ENCODE measurements at places on chromosomes 7 and 10.

DNA sequence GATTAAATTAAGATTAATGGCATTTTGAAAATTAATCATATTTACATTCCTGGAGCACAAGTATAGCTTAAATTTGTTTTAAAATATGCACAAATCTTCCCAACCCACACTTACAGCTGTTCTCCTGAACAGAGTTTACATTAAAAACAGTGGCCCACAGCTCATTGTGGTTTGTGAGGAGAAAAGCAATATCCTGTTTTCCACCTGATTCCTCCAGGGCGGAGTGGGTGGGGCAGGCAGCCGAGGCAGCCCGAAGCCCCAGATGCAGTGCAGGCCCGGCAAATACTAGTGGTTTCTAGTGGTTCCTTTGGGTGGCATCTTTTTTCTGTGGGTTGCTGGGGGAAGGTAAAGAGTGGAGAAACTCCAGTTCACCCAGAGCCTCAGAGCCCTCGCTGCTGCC lies 280.8 kb downstream of the ARHGAP12 start:
- no peak for DNase-seq

GRCh38 chr10:122140461-122140902 lies 130.6 kb upstream of the BTBD16 start:
- no peak for DNase-seq

- DNase-seq, result no peak
Observed at GRCh38 chr10:48455392-48456151, 149.1 kb downstream of the MAPK8 start.

DNA sequence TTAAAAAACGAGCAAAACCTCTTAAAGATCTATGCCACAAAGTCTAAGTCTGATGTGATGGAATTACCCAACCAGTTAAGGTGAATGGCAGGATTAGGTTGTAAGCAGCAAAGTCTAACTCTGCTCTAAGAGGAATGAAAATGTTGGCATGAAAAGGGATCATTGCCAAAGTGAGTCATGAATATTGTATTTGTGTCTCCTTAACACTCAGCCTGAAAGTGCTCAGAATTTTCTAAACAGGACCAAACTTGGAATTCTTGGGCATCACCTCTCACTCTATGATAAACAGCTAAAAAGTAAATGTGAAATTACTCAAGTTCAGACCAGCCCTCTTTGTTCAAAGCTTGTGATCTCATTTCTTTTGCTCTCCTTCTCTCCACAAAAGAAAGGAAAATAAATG lies 27.0 kb downstream of the PPP1R3A start:
- DNase-seq, result no peak

DNA sequence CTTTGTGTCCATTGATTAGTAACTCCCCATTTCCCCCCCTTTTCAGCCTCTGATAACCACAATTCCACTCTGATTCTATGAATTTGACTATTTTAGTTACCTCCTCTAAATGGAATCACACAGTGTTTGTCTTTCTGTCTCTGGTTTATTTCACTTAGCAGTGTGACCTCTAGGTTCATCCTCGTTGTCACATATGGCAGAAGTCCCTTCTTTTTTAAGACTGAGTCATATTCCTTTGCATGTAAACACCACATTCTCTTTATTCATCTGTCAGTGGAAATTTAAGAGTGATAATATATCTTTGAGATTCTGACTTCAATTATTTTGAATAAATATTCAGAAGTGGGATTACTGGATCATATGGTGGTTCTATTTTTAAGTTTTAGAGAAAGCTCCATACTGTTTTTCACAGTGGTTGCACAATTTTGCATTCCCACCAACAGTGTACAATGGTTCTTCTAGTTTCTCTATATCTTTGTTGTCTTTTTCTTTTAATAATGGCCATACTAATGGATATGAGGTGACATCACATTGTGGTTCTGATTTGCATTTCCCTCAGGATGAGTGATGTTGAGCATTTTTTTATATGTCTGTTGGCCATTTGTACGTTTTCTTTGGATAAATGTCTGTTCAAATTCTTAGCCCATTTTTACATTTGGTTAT lies 126.1 kb upstream of the GRB10 start:
- no peak for DNase-seq

Measured in stimulated activated CD8-positive, alpha-beta memory T cell treated with anti-CD3 and anti-CD28 coated beads, Interleukin-7, amount 100 ng/mL, for 1 hour (primary cell).